ENCODE measurements at places on chromosomes 1 and 21. TPM values are rescaled to one million over a fixed set of nuclear protein-coding genes. Genes with fewer than 3 reads are reported as not detected.
A peak's percentile ranks its signal among the peaks of the same experiment; 100 is the strongest.

GRCh38 chr1:202940561-202940960 lies 13.5 kb upstream of the KLHL12 start:
- no peak for DNase-seq

DNA sequence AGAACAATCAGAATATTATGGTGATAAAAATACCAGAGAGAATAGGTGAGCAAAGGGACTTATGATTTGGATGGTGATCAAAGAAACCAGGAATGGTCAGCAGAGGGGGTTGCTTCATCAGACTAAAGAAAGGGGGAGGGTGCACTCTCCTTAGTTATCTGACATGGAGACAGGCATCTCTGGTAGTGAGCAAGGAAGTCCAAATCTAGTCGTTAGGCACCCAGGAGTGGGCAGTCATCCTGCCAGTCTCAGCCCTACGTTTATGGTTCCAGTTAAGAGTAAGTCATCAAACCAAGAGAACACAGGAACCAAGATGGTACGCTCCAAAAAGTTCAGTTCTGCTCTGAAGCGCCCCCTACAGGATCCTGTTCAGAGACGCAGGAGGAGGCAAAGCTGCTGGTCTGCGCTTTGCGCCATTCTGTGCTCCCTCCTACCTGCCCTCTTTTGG lies 28.6 kb downstream of the EBNA1BP2 start:
- peak; percentile 60 for DNase-seq

- no peak for DNase-seq
Observed at GRCh38 chr1:31880957-31881687, 57.0 kb downstream of the PTP4A2 start.

DNA sequence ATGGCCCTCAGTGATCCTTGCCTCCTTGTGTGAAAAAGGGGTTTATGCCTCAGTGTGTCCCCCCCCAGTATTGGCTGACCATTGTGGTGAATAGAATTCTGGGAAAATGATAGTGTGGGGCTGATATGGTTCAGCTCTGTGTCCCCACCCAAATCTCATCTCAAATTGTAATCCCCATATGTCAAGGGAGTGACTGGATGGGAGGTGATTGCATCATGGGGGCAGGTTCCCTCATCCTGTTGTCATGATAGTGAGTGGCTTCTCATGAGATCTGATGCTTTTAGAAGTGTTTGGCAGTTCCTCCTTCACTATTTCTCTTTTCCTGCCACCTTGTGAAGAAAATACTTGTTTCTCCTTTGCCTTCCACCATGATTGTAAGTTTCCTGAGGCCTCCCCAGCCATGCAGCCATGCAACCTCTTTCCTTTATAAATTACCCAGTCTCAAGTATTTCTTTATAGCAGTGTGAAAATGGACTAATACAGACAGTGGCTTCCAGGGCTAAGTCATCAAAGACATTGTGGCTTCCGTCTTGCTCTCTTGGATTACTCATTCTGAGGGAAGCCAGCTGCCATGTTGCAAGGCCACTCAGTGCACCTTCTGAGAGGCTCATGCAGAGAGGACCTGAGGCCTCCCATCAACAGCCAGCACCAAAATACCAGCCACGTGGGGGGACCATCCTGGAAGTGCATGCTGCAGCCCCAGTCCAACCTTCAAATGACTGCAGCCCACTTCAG lies 40.6 kb upstream of the SOD1 start:
- DNase-seq = no peak

DNA sequence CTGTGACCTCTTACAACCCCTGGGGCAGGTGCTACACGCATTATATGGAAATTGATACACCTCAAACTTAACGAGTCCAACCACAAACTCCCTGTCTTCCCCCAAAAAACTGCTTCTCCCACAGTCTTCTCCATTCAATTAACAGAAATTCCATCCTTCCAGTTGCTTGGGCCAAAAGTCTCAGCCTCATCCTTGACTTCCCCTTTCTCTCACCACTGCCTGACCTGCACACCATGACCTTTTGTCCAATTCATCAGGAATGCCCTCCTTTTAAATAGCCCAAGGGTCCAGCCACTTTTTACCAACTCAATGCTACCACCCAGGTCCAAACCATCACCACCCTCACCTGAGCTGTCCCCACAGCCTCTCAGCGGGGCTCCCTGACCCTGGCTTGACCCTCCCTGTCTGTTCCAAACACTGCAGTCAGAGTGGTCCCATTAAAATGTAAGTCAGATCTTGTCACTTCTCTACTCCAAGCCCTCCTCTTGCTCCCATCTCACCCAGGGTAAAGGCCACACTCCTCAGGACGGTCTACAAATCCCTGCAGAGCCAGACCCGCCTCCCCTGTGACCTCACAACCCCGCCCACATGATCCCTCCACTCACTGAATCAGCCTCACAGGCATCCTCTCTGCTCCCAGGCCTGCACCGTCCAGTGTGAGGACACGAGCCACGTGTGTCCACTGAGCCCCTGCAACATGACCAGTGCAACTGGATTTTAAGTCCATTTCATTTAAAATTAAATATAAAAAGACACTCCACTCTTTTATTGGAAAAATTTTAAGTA lies 18.5 kb downstream of the KCNN3 start:
- DNase-seq = peak; percentile 69

The CLEC20A gene
- total RNA-seq = not detected

DNA sequence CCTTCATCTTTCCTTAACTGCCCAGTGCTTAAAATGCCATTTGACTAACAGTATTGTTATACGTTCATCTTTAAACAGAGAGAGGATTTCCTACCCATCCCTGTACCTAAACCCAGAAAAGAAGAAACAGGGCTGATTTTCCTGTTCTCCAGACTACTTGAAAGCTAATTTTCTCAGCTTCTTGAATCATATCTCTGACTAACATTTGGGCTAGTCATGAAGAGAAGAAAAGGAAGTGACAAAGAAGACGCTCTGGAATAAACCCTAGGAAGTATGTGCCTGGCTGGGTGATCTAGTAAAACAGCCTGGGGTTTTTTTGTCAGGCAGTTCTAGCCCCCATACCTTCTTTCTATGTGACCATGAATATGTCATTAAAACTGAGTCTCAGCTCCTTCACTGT lies 44.8 kb upstream of the SGIP1 start:
- DNase-seq = no peak

Measured in neural progenitor cell (in vitro differentiated cells).